Hypothalamus (tissue), 51 donors: ENCODE measurements at places on chromosomes 2 and 18.

- no peak for DNase-seq
These were observed 316.2 kb upstream of the THSD7B start for GRCh38 chr2:136448986-136449780.

GRCh38 chr2:36477746-36478145, 120.2 kb downstream of the FEZ2 start:
- no peak for DNase-seq

DNA sequence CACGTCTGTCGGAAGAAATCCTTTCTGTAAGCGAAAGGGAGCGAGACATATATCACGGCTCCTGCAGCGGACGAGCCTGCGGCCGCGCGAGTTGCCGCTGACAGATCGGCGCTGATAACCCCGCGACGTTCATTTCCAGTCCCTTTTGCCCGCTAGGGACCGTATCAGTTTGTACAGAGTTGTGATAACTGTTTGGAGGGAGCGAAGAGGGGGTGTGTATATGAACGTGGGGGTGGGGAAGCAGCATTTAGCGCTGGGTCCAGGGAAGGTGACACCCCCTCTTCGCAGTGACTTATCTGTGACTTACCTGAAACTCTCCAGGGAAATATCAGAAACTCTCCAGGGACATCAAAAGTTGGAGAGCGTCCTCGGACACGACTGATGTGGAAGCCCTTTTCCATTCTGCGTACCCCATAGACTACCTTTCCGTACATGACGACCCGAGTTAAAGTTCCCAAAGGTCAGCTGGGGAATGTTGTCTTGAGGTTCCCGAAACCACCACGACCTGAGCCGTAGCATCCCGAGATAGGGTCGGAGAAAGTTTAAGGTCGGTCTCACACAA, 948 bp upstream of the GATA6 start:
- DNase-seq, result no peak

DNA sequence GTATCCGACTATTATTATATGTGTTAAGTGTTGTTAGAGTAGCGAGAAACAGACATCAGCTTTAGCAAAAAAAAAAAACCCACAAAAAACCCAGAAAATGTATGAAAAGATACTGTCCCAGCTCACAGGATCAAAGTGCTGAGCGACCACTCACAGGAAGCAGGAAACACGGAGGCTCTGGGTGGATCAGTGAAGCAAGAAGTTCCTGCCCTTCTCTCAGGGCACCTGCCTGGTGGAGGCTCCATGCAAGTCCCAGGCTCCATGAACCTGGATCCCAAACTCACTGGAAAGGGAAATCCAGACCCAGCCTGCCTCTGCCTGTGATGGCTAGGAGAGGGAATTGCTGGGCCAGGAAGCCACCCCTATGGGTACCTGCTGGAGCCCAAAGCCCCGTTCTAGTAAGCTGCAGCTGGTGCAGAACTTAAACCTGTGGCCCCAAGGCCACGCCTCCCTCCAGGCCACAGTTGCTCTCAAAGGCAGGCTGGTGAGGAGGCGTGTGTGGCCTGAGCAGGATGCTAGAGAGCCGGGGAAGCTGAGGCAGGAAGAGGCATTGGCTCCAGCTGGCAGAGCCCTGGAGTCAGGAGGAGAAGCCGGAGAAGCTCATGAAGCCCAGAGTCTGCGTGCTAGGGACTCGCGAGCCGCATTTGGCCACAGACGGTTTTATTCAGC, 63.5 kb upstream of the TAF1B start:
- DNase-seq, result no peak

DNA sequence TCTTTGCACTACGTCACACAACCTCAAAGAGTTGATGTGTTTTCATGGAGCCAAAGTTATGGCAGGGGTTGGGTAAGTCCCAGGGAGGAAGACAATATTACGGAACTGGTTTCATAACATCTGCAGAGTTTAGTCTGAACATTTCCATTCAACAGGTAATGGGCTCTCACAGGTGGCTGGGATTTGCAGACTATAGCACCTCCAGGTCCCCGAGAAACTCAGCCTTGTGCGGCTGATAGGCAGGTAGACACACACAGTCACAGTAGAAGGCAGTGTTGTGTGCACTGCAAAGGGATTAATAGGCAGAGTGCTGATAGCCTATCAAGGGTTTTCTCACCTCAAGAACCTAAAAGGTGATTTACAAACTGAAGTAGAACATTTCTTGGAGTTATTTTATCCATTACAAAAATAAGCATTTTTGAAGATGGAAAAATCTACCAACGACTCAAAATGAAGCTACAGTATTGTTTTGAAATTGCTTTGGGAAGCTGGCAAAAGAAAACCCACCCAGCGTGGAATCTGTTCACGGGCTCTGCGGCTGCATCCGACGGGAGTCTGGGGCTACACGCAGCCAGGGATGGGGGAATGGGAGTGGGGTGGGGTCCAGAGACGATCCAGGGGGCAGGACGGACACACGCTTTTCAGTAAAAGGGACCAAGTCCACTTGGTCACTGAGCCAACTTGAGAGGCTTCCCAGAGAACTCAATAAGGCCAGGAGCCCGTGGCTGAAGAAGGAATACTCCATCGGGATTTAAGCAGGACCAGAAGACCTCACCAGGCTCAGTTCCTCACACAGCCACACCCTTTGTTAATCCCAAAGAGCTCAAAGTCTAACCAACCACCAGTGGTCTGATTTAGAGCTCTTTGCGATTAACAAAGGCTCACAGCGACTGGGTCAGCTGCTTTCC, 82.9 kb downstream of the CHRNA1 start:
- DNase-seq, result no peak

- no peak for DNase-seq
These were observed 218.5 kb downstream of the TRIB2 start for GRCh38 chr2:12935222-12935621.

DNA sequence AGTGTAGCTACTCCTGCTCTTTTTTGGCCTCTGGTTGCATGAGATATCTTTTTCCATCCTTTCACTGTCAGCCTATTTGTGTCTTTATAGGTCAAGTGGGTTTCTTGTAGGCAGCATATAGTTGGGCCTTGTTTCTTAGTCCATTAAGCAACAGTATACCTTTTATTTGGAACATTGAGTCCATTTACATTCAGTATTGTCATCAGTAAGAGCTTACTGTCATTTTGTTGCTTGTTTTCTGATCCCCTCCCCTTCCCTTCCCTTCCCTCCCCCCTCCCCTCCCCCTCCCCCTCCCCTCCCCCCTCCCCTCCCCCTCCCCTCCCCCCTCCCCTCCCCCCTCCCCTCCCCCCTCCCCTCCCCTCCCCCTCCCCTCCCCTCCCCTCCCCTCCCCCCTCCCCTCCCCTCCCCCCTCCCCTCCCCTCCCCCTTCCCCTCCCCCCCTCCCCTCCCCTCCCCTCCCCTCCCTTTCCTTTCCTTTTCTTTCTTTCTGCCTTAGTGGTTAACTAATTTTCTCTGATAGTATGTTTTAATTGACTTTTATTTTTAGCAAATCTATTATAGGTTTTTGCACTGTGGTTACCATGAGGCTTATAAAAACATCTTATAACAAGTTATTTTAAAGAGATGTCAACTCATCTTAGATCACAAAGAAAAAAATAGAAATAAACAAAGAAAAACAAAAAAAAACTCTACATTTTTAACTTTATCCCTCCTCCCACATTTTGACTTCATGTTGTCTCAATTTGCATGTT, 13.2 kb upstream of the DCDC2C start:
- no peak for DNase-seq

- no peak for DNase-seq
These were observed 5.2 kb downstream of the ANKRD53 start for GRCh38 chr2:70983506-70984227.

DNA sequence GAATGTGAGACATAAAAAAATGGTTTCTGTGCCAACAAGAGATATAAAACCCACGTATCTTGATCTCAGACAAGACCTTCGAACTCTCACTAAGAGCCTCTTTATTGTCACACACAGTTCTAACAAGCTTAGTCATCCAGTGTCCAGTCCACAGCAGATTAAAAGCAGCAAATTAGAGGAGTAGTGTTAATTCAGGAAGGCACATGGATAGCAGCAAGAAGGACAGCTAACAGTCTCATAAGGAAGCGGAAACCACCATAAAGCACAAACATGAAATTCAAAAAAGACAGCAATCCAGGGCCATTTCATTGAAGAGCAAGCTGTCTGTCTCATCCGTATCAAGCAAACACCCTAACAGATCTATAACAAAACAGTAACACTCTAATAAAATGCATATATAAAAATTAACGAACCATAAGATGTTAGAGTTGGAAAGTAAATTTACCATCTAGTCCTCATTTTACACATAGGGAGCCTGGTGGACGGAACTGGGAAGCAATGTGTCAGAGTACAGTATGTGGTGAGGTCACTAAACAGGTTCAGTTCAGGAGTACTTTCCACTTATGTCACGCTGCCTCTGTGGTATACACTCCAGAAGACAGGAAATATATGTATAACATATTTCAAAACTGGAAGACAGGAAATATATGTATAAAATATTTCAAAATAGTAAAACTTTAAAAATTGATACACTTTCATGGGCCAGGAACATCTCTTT, 18.3 kb downstream of the AAK1 start:
- DNase-seq, result no peak

GRCh38 chr2:233012301-233012971, 620 bp downstream of the NGEF start:
- DNase-seq, result no peak

DNA sequence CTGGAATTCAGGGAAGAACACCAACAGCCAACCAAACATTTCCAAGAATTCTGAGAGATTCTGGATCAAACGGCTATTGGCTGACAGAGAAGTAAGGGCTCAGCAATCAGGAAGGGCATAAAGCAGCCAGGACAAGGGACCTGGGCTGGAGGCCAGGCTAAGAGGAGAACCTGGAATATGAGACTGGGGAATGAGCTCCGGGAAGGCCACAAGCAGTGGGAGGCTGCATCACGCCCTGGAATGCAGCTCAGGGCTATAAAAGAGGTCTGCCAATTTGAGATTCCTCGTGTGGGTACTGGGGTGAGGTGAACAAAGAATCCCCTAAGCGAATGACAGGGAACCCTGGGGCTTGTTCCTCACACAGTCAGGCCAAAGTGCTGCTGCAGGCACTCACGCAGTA, 60.4 kb downstream of the ANO7 start:
- no peak for DNase-seq

GRCh38 chr18:12820506-12820905, 63.5 kb downstream of the PTPN2 start:
- no peak for DNase-seq

GRCh38 chr2:203623096-203623495, 83.3 kb upstream of the CD28 start:
- no peak for DNase-seq

DNA sequence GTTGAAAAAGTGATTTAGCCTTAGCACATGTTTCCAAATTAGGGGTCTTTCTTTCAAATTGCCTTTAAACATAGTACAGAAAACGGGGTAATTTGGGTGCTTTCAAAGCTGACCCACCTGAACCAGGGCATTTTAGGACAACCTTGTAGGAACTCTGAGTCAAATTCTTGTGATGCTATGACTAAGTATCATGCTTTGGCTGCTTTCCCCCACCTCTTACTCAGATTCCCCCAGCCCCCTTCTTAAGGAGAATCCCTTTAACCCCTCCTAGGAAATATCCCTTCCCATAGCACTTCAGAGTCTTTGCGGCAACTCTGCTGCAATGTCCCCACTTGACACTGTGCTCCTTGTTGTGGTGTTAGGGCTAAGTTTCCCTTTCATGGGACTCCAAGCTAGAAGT, 18.6 kb upstream of the KLF7 start:
- no peak for DNase-seq

GRCh38 chr2:46062637-46063412, 234.4 kb upstream of the EPAS1 start:
- DNase-seq, result peak; percentile 60

- DNase-seq, result no peak
These were observed 2.1 kb downstream of the DNAH7 start for GRCh38 chr2:196066291-196067087.

DNA sequence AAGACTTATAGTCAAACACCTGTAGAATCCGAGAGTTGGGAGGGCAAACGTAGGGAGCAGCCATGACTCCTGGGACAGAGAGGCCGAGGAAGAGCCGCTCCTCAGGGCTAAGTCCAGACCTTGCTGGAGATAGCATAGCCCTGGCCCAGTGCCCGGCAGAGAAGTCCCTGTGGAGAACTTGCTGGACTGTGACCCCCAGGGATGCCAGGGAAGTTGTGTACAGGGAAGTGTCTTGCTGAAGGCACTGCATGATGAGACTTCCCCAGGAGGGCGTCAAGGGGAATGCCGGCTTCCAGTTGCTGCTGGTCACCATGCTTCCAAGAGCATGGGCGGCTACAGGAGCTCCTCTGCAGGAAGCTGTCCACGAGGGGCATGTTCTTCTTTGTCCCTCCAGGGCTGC, 8.6 kb upstream of the CNDP1 start:
- no peak for DNase-seq

DNA sequence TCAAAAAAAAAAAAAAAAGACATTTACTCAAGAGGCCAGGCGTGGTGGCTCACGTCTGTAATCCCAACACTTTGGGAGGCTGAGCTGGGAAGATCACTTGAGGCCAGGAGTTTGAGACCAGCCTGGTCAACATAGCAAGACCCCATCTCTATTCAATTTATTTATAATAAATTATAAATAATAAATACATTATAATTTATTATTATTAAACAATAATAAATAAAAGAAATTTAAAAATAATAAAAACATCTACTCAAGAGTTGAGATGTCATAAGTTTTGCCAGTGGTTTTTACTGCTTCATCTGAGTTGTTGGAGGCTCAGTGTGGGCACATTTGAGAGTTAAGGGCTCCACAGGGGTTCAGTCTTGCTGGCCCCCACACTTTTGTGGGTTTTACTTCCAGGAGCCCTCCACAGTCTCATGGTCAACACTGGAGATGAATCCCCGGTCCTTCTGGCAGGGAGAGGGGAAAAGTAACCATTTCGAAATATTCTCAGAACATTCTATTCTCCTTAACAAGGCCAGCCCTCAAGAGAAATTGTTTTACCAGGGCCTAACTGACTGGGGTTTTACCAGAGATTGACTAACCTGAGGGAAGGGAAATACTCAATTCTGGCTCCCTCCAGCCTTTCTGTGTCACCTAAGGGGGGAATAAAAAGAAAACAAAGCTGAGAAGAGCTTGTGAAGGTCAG, 51.6 kb upstream of the NCOA1 start:
- no peak for DNase-seq

DNA sequence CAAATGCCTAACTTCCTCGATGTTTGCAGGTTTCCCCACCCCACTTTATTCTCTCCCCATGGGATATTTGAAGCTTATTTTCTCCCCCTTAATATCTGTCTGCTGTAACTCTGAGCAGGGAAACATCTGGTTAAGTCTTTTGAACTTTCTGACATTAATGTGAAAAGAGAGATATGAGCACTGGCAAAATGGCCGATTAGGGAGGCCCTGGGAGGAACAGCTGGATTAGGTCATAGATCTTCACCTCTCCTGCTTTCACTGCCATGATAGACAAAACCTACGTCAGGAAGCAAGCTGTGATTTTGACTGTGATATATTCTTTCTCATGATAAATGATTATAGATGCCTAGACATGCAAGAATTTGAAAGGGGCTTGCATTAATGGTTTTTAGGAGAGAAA, 43.6 kb downstream of the LYPD6B start:
- no peak for DNase-seq

DNA sequence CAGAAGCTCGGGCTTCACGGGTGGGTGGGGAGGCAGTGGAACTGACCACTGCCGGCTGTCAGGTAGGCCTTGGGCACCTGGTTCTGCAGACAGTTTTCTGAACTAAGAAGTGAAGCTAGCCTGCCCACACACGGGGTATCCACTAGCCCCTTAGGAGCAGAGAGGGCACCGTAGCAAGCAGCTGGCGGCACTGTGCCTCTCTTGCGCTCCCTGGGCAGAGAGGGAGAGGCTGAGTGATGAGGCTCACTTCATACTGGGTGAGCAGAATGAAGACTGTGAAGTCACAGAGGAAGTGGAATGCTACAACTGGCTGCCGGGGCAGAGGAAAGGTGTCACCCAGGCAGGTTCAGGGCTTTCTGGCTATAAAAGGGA, 753 bp downstream of the ITPRIPL1 start:
- no peak for DNase-seq
